ENCODE measurements at places on chromosomes 5 and 9.
A peak's percentile ranks its signal among the peaks of the same experiment; 100 is the strongest.

- no peaks in the 10 kb centered on the region for H3K27me3 ChIP-seq
- H3K36me3 ChIP-seq, result peaks cover 57% of the 10 kb centered on the region
- DNase-seq, result no peak
- H3K4me3 ChIP-seq, result no peak overlapping the region
- H3K4me1 ChIP-seq, result peaks cover 30% of the 10 kb centered on the region
Observed at GRCh38 chr5:446883-447263, 3.9 kb downstream of the EXOC3 start.

- H3K36me3 ChIP-seq, result no peaks in the 10 kb centered on the region
- H3K27me3 ChIP-seq, result peaks cover 5% of the 10 kb centered on the region
- peak; percentile 31 for DNase-seq
- no peaks in the 10 kb centered on the region for H3K4me1 ChIP-seq
Observed at GRCh38 chr5:141771031-141771430, 89.0 kb upstream of the ARAP3 start.

DNA sequence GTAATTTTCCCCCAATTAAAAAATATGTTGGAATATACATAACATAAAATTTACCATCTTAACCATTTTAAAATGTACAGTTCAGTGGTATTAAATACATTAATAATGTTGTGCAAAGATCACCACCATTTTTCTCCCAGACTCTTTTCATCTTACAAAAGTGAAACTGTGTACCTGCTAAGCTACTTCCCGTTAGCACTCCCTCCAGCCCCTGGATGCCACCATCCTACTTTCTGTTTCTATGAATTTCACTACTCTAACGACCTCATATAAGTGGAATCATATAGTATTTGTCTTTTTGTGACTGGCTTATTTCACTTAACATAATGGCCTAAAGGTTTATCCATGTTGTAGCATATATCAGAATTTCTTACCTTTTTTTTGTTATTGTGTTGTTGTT lies 112.9 kb downstream of the HSPA4 start:
- no peaks in the 10 kb centered on the region for H3K27me3 ChIP-seq
- no peak overlapping the region for H3K27ac ChIP-seq
- H3K4me1 ChIP-seq, result no peaks in the 10 kb centered on the region
- no peaks in the 10 kb centered on the region for H3K36me3 ChIP-seq
- no peak overlapping the region for H3K4me3 ChIP-seq

- no peak overlapping the region for H3K4me3 ChIP-seq
- no peaks in the 10 kb centered on the region for H3K27me3 ChIP-seq
- H3K36me3 ChIP-seq, result no peaks in the 10 kb centered on the region
- no peak for DNase-seq
Observed at GRCh38 chr5:30121043-30121442, 1072.4 kb upstream of the CDH6 start.

DNA sequence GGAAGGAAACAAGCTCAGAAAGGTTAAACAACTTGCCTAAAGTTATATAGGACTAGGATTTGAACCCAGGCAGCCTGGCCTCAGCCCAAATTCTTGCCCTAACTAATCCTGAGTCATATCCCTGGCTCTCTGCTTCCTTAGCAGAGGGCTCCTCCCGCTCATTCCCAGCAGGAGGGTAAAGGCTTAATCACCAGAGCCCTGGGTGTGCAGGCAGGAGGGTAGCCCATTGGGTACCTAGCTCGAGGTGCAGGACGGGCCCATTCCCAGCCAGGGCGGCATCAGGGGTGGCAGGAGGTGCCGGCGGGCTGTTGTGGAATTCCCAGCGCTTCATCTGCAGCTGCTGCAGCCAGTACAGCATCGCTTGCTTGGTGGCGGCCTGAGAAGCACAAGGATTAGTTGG lies 3.9 kb downstream of the TBC1D2 start:
- H3K4me3 ChIP-seq, result no peak overlapping the region
- no peaks in the 10 kb centered on the region for H3K27me3 ChIP-seq
- H3K4me1 ChIP-seq, result peaks cover 59% of the 10 kb centered on the region

All from K562 (cell line).